ENCODE measurements at places on chromosomes 2 and 18. TPM values are rescaled to one million over a fixed set of nuclear protein-coding genes. Genes with fewer than 3 reads are reported as not detected.

GKN1 gene
- total RNA-seq = not detected

ERMN gene
- not detected for total RNA-seq

TXNDC2 gene
- not detected for total RNA-seq

LOXL3 gene
- 4.4 TPM for total RNA-seq

PUM2 gene
- total RNA-seq = 29.6 TPM

PCGF1 gene
- 17.2 TPM for total RNA-seq

ANKRD23 gene
- 0.65 TPM for total RNA-seq

Data from epithelial cell of umbilical artery (primary cell).